ENCODE measurements at places on chromosomes 3 and 15. TPM values are rescaled to one million over a fixed set of nuclear protein-coding genes. Genes with fewer than 3 reads are reported as not detected.

TRIM42 gene
- total RNA-seq: not detected

ALDH1A3 gene
- 37.1 TPM for total RNA-seq

CAV3 gene
- total RNA-seq: not detected

ABHD14A gene
- total RNA-seq: 4.3 TPM

ATP10A gene
- total RNA-seq: 0.49 TPM

GATA2 gene
- 12.6 TPM for total RNA-seq

SUCNR1 gene
- under 0.01 TPM for total RNA-seq

TXNRD3 gene
- 6.6 TPM for total RNA-seq

CGNL1 gene
- total RNA-seq: 1.9 TPM

KCNAB1 gene
- total RNA-seq: 0.13 TPM

FRMD4B gene
- 34.6 TPM for total RNA-seq
